ENCODE measurements at places on chromosomes 13 and 19. TPM values are rescaled to one million over a fixed set of nuclear protein-coding genes. Genes with fewer than 3 reads are reported as not detected.

The UGGT2 gene
- total RNA-seq, result 9.6 TPM

The RFC3 gene
- 33.4 TPM for total RNA-seq

The NLRP11 gene
- total RNA-seq, result not detected

The AKAP11 gene
- 6.8 TPM for total RNA-seq

The KLK8 gene
- not detected for total RNA-seq
